ENCODE measurements at places on chromosomes 6 and 20.

DNA sequence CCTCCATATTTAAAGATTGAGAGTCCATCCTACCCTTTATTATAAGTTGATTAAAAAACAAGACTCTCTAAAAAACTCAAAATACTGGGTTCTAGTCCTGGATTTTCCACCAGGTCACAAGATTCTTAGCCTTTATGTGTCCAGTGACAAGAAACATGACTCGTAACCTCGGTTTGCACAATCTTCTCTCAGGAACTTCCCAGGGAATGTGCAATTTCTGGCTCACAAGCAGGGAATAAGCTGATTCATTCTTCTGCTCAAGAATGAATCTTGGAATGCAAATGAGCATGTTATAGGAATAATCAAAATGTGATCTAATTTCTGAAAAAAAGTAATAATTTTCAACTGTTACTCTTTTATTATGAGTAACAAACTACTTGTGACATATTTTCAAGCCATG lies 45.1 kb downstream of the OGFRL1 start:
- DNase-seq, result no peak

DNA sequence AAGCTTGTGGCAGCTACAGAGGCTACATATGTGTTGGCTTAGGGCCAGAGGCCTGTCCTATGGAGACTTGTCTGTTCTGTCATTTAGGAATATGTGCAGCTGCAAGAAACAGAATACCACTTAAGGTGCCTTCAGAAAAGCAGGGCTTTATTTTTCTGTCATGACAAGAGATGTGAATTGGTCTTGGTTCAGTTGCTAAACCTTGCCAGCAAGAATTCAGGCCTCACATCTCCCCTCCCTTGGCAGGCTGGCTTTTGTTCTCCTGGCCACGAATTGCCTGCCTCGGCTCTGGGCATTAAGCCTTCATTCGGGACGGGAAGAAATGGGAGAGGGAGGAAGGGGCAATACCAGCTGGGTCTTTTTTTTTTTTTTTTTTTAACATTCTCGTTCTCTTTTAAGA lies 82.4 kb upstream of the TGM3 start:
- no peak for DNase-seq

DNA sequence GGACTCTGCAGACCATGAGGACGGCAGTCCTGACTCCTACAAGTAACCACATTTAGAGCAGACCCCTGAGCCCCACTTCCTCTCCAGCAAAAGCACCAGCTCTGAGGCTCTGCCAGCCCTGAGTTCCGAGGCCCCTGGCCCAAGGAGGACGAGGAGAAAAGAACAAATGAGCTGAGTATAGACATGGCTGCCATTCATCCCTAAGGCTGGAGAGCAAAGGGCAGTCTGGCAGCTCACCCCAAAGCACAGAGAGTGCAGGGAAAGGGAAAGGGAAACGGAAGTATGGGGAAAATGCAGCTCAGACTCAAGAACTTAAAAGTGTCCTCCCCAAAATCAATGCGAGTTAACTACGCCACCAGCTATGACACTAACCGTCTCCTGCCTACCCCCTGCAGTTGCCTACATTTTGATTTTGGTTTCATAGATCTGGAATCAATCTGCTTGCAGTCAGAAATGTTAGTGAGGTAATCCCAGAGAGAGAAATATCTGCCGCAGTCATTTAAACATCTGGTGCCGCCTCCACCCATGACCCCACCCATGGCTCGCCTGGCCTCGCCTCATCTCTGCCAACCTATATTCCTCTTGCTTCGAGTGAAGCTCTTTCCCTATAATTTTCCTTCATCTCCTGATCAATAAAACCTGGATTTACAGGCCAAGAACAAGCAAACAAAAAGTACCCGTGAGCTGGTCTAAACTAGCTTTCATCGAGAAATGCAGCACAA lies 49.6 kb upstream of the AFDN start:
- no peak for DNase-seq

DNA sequence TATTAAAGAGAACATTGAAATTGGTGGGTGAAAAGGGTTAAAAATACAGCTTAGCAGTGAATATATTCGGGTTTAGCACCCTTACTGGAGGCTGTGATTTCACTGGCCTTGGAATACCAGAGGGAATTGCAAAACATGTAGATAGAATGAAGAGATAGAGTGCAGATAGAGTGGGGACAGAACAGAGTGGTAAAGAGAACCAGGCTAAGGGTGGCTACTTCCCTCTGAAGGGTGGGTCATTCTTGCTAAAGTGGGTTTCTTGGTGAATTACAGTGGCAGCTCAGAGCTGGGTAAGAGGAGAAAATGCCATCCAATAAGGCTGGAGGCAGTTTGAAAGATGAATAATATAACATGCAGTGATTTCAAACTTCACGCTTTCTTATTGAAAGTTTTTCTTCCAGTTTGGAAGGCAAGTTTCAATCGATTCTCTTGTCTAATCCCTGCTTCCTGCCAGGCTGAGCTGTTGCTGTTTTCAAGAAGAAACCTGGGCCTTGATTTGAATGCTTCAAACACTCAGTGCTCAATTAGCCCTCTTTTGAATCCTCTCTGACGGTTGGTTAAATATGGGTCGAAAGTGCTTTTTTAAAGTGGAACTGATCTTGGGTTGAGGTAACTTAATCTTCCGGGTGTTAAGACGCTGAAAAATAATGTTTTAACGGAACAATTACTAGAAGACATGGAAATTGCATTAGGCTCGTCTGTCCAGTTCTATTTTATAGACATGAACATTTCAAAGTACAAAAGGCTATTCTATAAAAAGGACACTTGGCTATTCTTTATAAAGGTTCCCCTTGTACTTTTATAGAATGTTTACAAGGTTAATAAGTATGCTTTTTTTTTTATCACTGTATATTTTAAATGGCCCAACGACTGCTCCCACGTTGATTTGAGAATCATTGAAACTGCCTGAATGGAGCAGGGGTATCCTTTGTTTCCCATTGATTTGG lies 203.3 kb downstream of the BCAS1 start:
- no peak for DNase-seq

- DNase-seq, result peak; percentile 22
Measured at GRCh38 chr6:13760307-13761304, 49.0 kb upstream of the RANBP9 start.

GRCh38 chr6:36349240-36349639 lies 12.6 kb upstream of the BNIP5 start:
- no peak for DNase-seq

DNA sequence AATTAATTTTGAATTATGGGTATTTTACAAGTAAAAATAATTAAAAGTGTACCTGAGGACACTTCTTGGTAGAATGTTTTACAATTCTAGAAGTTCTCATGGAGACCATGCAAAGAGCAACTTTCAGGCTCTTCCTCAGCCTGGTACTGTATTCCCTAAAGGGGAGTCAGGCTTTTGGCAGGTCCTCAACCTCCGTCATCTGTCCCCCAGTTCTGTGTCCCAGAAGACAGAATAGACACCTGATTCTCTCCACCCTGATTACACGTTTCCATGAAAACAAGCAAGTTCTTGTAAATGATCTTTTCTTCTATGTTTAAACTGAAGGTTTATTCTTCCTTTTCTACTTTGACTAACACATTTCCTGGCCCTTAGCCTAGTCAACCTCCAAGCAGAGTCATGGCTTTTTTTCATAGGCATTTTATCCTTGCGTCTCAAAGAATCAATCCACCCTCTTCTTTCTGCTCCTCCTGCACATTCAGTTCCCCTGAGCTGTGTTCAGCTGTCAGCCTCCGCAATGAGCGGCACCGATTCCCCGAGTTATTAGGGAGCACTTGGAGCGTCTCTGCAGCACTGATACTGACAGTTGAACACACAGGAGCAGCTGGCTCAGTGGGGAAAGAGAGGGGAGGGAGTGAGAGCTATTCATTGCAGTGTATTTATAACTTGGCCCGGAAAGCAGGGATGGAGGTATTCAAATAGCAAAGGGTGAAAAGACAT lies 1082.4 kb upstream of the MAP3K7 start:
- DNase-seq, result no peak

DNA sequence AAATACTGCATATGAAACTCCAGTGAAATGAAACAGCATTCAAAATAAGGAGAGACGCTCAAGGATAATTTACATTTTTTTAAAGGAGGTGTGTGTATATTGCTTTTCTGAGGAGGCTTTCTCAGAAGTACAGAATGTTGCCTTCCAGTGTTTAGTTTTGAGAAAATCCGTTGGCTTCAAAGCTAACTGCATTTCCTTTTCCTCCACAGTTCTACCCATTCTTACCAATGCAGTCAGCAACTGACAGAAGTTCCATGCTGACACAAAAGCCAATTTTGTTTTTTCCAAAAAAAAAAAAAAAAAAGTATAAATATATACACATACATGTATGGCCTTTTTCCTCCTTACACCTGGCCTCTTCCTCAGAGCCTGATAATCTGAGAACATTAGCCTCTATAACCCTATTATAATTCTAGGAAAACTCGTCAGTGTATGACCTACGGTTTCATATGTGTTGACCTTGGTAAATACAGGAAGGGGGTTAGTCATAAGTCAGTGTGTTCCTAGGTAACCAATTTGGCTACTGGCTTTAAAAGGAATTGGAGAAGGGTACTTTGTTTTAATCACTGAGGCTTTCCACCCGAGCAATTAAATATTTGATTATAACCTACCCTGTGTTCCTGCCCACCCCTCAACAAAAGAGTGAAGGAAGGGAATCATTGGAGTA lies 24.2 kb downstream of the MGME1 start:
- DNase-seq, result no peak
